ENCODE measurements at places on chromosomes 1 and 21.

- DNase-seq = no peak
Measured at GRCh38 chr1:36089393-36090121, 865 bp downstream of the ADPRS start.

DNA sequence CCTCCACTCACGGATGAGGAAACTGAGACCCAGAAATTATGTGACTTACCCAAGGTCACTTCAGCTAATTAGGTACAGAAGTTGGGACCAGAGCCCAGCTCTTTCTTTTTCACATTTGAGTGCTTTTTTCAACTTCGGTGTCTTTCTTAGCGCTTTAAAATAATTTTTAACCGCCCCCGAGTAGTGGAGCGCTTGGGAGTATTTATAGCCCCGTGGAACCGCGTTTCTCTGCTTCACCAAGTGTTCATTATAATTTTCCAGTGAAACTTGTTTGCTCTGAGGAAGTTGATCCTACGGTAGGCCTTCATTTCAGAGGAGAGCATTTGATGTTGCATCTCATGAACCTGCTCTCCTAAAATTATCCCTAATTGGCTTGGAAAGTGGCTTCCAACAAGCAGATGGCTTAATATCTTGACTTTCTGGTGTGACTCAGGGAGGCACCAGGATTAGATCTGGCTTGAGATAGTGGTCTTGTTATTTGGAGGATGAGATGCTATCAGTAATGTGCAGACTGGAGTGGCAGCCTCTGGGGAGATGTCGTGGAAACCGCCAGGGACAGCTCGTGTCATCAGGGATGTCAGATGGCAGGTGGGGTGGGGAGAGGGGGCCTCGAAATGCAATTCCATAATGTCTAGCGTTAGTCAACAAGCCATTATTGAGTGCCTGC lies 321.3 kb downstream of the CAMTA1 start:
- DNase-seq = no peak

GRCh38 chr1:143699731-143700130 lies 272.1 kb downstream of the FAM72C start:
- DNase-seq = no peak

DNA sequence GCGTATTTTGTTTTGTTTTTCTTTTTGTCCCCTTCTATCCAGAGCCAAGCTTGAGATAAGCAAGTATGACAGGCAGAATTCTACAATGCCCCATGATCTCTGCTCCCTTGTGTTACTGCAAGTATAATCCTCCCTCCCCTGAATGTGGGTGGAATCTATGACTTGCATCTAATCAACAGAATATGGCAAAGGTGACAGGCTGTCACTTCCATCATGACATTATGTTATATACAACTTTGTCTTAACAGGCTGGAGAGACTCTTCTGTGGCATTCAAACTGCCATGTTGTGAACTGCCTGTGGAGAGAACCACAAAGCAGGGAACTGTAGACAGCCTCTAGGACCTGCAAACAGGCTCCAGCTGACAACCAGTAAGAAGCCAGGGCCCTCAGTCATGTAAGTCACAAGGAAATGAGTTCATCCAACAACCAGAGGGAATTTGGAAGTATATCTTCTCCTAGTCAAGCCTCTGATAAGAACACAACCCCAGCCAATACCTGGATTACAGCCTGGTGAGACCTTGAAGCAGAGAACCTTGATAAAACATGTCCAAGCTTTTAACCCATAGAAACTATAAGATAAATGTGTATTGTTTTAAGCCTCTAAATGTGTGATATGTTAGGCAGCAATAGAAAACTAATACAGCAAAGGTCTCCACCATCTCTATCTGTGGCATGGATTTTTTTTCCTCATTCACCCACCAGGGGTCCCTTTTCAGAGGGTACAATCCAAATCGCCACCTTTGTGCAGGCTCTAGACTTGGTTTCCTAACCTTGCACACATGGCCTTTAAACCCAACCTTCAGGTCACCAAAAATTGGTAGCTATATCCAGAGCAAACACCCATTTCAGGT lies 5.7 kb upstream of the C1orf162 start:
- DNase-seq = no peak

DNA sequence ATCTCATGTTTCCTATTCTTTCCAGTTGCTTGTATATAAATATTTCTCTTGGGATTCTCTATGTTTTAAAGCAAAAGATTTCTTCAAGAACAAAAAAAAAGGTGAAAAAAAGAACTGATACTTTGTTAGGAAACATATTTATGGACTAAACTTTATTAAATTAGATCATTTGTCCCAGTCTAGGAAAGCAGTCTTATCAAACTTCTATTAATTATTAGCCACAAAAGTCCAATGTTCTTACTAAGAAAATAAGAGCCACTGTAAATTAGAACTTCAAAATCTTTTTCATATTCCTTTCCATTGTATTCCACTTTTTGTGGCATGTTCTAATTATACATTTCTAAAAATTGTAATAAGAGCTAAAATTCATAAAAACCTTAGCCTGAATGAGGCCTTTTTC lies 175.2 kb downstream of the TYW3 start:
- no peak for DNase-seq
